ENCODE measurements at places on chromosomes 11 and 22. TPM values are rescaled to one million over a fixed set of nuclear protein-coding genes. Genes with fewer than 3 reads are reported as not detected.
A peak's percentile ranks its signal among the peaks of the same experiment; 100 is the strongest.

The KLHL22 gene
- 12.8 TPM for total RNA-seq

DNA sequence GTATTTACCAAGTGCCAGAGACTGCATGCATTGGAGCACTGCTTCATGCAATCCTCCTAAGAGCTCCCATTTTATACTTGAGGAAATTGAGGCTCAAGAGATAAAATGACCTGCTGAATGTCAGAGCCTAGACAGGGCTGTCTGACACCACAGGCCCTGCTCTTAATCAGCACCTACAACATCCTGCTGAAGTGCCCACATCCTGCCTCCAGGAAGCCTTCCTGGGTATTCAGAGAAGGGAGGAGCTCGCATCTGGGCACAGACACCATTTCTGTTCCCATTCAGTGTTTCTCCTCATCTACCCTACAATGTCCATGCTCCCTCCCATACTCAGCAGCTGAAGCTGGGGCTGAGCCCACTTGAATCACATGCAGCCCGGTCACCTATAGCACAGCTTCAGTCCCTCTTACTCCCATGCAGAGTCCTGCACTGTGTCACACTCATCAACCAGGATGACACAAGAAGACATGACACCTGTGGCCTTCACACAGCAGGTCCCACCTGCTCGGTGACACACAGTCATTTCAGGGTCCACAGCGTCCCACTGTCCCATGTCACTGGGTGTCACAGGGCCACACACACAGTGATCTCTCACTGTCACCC is 53.1 kb downstream of the PDE2A start:
- no peak for DNase-seq

- DNase-seq = no peak
Measured at GRCh38 chr22:43238526-43239006, 51.6 kb upstream of the TTLL12 start.

GRCh38 chr11:59550368-59550841 is 39.1 kb downstream of the OR4D9 start:
- peak; percentile 99 for DNase-seq

DNA sequence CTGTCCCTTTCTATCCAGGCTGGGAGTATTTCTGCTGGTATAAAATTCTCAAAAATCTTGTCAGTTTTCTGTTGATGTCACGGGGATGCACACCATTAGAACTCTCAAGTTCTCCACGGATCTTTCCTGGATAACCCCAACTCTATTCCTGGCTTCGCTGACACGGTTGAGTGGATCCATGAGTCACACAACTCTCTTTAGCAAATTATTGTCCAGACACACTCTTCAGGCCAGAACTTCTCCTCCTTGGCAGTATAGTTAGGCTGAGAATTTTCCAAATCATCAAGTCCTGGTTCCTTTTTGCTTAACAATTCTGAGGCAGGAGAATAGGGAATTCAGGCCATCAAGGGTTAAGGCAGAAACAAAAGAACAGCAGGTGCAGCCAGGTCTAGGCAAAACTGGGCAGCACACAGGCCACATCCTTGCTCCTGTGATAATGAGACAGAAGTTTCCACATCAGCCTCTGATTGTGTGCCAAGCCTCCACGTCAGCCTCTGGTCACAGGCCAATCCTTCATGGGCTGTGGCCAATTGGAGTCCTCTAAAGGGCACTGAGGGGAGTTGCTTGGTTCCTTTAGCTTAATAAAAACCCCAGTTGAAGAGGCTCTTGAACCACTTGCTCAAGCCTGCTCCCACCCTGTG is 5.7 kb upstream of the ACAT1 start:
- DNase-seq = no peak

DNA sequence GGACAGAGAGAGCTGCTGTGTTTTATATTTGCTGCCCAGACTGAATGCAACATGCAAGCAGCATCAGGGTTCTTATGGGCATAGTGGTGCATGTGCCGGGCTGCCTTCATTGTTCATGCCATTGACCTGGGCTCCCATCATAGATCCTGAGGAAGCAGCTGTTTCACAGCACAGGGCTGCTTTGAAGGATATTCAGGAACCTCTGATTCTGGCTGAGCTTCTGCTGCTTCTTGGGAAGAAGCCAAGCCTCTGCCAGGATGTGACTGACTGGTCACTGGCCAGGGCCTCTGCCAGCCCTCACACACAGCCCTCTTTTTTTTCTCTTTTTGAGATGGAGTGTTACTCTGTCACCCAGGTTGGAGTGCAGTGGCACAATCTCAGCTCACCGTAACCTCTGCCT is 43.3 kb downstream of the CYB5R2 start:
- no peak for DNase-seq
